ENCODE measurements at places on chromosomes 7 and 10. TPM values are rescaled to one million over a fixed set of nuclear protein-coding genes. Genes with fewer than 3 reads are reported as not detected.

Gene SLC16A12
- 0.21 TPM for total RNA-seq

Gene ANKRD30A
- not detected for total RNA-seq

Gene TMEM270
- not detected for total RNA-seq

Gene WDR37
- total RNA-seq, result 25.9 TPM

Gene CPED1
- total RNA-seq, result 119 TPM

Gene DGKB
- 0.96 TPM for total RNA-seq

Gene GLCCI1
- 12.0 TPM for total RNA-seq

Gene ADAM22
- 8.4 TPM for total RNA-seq

Gene GPRIN2
- total RNA-seq, result 0.36 TPM

Gene LOXL4
- total RNA-seq, result 15.5 TPM

Gene C10orf62
- 0.42 TPM for total RNA-seq

Gene EMX2
- total RNA-seq, result 1.5 TPM

Gene SLC18A3
- total RNA-seq, result not detected

Gene LRIT1
- not detected for total RNA-seq

- DNase-seq, result peak; percentile 84
These were observed at the start of gene ST8SIA6 for GRCh38 chr10:17454161-17455014. TSS of gene ST8SIA6 (minus strand) at chr10:17454595. CDS start at chr10:17454255, 340 bp downstream.

DNA sequence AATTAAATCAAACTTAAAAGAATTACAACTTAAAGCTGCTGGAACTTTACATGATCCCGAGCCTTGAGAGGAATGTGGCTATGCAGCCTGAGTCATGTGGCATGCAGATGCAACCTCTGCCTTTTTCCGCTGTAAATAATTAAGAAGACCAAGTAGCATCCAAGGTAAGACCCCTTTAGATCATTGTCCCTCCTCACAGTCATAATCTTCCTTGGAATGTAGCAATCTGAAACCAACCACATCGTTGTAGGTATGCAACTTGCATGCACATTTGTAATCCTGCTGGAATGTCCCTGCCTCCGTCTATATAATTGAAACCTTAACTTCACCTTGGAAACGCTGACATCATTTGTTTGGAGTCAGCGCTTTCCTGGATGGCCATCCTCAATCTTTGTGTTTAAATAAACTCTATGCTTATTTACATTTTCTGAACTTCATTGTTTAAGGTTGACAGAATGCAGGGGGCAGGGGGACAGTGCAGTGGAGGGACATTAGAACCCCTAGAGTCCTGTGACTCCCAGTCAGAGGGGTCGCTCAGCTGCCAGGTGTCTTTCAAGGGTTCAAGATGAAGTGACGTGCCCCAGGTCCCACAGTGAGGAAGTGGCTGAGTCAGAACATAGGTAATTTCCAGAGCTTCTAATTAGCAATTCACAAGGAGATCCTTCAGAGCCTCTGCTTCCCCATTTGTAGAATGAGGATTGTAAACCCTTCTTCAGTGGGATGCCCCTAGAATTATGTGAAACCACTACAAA is 110.7 kb downstream of the RALA start:
- DNase-seq, result no peak

- DNase-seq, result peak; percentile 59
These were observed 73.3 kb downstream of the ZMIZ1 start for GRCh38 chr10:79142064-79142491.

DNA sequence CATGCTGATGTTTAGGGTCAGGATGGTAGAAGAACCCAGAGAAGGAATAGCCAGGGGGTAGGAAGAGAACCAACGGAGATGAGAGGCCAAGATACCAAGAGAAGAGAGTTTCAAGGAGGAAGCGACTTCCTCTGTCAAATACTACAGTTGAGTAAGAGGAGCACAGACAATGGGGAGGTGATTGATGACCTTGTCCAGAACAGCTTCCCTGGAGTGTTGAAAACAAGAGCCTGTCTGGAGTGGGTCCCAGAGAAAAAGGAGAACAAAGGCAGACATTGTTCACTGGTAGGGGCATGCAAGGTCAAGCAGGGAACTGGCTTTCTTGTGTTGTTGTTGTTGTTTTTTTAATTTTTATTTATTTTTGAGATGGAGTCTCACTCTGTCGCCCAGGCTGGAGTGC is 9.6 kb upstream of the TRIM56 start:
- DNase-seq, result peak; percentile 3

GRCh38 chr10:95485056-95485844 is 75.9 kb downstream of the SORBS1 start:
- DNase-seq, result no peak

- DNase-seq, result no peak
These were observed 106.6 kb downstream of the ADAM22 start for GRCh38 chr7:88040694-88041093.

DNA sequence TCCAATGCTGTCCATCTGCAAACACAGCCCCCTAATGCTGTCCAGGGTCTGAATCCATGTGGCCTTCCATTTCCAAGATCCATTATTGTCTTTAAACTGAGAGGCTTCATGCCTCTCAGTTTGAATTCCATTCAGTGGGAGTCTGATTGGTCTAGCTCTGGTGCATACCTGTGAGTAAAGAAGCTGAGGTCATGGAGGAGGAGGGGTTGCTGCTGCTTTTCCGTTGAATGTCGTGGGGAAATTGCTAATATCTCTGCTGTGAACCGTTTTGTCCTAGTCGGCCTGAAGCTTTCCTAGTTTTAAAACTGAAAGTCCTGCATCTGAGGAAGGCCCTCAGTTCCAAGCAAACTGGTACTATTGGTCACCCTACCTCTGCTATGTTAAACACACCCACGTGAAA is 17.7 kb downstream of the SH2D4B start:
- no peak for DNase-seq

DNA sequence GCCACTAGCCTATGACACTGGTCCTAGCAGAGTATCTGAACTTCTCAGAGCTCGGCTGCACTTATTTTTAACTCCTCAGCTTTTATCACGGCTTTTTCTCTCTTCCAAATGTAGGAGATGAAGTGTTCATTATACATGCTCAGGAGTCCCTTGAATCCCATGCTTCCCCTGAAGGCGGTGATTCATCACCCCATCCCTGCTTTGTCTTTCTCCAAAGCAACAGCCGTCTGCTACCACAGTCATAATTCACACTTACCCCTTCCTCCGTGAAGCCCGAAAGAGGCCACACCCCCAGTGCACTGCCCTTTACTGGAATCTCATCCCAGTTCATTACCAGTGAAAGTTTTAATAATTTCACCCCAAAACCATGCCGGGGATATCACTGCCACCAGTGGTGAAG is 301.5 kb upstream of the SHH start:
- DNase-seq, result no peak

- peak; percentile 34 for DNase-seq
These were observed 148.0 kb downstream of the MAPK8 start for GRCh38 chr10:48454302-48455054.

GRCh38 chr7:32479574-32480200 is 10.5 kb downstream of the LSM5 start:
- DNase-seq, result no peak

DNA sequence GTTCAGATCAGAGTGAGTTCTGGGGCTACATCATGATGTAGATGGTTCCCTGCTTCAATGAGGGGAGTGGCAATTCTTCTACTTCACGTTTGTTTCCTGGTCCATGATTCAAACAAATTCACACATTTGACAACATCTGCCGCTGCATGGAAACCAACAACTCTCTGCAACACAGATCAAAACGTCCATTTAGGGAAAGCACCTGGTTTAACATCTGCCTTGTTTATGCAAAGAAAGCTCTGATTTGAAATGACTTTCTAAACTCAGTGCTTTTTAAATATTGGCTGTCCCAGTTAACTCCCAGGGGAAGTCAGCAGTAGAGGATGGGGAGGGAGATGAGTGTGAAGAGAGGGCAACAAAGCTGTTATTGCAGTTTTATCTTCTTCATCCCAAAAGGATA is 93.8 kb downstream of the GAD2 start:
- DNase-seq, result no peak

GRCh38 chr7:32117837-32118236 is 47.6 kb upstream of the PDE1C start:
- no peak for DNase-seq

- DNase-seq, result no peak
These were observed 60.6 kb upstream of the ANTXRL start for GRCh38 chr10:46226232-46226631.

GRCh38 chr7:21469894-21470293 is 42.0 kb downstream of the SP4 start:
- no peak for DNase-seq

DNA sequence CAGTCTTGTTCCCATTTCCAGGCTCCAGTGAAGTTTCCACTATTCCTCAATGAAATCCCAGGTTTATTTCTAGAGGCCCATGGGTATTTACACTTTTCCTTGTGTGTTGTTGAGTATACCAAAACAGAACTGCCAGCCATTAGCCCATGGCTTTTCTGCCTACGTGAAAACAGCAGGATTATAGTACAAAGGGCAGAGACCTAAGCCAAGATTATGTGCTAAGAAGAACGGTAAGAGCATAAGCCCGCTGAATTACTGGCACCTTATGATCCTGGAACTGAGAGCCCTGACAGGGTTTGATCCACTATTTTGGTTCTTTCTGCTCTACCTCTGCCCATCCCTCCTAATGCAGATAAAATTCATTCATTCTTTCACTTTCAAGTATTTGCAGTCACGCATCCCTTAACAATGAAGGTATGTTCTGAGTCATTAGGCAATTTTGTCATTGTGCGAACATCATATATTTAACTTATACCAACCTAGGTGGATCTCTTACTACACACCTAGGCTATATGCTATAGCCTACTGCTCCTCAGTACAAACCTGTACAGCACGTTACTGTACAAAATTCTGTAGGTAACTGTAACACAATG is 16.0 kb downstream of the SEMA3C start:
- no peak for DNase-seq

DNA sequence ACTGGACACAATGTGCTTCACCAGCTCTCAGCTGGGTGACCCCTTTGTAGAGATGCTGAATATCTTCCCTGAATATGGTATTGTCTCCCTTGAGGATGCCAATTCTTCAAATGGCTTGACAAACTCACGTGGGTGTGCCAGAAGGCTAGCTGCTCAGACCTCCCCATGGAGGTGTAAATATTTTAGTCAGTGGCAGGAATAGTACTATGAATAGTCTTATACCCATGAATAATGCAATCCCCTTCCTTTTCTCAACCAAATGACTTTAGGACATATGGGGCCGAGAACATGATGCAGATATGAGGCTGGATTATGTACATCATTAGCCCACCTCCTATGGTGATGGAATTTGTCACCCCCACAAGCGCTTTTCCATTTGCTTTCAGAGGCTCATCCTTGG is 401.8 kb downstream of the ADRA2A start:
- no peak for DNase-seq

DNA sequence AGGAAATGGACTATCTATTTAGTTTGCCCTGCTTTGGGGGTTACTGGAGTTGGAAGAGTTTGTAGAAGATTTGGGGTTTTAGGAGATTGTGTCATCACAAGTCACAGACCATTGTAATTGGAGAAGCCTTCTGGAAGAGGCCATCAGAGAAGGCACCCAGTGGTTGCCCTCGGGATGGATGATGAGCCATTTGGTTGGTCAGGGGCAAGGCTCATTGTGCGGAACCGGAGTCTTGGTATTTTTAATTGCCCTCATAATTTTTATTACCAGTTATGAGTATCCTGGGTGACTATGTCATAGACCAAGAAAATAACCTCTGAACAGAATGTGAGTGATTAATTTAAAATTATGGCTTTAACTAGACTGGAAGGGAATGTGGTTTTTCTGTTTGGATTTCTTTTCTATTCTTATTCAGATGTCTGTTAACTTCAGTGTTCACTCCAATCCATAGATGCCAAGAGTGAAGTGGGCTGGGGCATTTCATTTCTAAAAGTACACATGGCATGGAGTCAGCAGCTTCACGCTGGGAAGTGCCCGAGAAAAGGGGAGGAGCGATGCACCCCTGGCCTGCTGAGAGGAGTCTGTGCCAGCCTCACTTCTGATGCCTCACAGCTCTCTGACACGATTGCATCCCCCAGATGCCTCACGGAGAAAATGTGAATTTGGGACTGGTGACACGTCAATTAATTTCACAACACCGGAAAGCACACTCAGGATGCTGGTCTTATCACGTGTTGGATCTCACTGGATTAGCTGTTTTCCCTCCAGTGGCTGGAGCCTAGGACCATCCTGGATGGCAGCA is 225.6 kb upstream of the IGFBP3 start:
- peak; percentile 70 for DNase-seq

GRCh38 chr10:120432209-120432608 is 24.8 kb upstream of the PLPP4 start:
- no peak for DNase-seq

GRCh38 chr10:129078746-129079145 is 388.3 kb upstream of the MGMT start:
- DNase-seq, result no peak

DNA sequence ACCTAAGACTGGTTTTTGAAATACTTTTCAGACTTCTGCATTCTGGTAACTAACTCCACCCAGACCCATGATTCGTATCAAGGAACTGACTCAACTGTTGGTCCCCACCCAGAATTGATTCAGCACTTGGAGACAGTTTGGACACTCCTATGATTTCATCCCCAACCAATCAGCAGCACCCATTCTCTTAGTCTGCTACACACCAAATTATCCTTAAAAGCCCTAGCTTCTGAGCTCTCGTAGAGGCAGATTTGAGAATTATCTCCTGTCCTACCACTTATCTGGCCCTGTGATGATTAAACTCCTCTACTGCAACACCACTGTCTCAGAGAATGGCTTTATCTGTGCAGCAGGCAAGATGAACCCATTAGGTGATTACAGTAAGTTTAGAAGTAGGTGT is 7.7 kb upstream of the GSTO1 start:
- no peak for DNase-seq

DNA sequence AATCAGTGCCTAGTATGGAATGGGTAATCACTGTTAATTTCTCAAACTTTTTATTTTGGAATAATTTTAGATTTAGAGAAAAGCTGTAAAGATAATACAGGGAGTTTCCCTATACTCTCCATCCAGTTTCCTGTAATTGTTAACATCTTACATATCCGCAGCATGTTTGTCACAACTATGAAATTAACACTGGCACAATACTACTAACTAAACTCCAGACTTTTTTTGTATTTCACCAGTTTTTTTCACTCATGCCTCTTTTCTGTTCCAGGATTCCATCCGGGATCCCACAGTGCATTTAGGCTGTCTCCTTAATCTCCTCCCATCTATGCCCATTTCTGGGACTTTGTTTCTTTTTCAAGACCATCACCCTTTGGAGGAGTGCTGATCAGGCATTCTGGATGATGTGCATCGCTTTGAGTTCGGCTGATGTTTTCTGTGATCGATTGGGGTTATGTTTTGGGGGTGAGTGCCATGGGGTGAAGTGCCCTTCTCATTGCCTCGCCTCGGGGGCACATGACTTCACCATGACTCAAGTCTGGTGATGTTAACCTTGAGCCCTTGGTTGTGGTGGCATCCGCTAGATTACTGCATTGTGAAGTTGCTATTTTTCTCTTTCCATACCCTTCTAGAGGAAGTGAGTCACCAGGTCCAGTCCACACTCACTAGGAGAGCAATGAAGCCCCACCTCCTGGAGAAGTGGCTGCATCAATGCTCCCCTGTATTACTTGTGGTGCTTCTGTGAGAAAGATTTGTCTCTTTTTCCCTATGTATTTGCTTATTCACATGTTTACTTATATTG is 43.9 kb upstream of the GRB10 start:
- no peak for DNase-seq

DNA sequence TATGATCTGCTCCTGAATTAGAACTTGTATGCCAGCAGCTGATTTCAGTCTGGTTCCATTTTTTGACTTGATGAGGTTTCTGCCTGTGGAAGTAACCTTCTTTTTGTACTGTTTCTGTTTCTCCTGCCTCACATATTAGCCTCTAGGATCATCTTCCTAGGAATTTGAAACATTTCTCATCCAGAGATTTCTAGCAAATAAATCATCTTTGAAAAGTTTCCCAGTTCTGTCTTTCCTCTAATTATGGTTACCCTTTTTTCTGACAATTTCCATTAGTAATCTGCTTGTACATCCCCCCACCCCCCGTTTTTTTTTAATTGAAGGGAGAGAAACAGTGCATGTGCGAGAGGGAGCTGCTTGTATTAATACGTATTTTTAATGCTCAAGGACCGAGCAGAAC is 92.2 kb downstream of the NRF1 start:
- DNase-seq, result no peak

All from aorta (tissue), 5 donors.